ENCODE measurements at places on chromosomes 11 and 22.
A peak's percentile ranks its signal among the peaks of the same experiment; 100 is the strongest.

DNA sequence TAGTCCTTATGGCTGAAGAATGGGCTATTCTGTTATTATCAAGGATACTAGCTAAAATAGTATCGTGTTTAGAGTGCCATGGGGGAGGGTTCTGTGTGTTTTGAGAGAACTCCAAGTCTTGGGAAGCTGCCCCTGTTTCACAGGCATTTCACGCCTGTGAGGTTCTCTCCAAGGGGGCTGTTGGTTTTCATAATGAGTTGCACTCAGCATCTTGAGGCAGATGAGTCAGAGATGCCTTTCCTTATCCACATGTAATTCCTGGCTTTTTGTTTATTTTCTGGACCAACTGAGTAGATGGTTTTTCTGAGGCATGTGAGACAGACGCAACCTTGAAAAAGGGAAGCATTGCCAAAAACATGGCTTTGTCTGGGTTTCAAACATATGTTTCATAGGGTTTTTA is 203.7 kb downstream of the ARHGAP42 start:
- DNase-seq: no peak

DNA sequence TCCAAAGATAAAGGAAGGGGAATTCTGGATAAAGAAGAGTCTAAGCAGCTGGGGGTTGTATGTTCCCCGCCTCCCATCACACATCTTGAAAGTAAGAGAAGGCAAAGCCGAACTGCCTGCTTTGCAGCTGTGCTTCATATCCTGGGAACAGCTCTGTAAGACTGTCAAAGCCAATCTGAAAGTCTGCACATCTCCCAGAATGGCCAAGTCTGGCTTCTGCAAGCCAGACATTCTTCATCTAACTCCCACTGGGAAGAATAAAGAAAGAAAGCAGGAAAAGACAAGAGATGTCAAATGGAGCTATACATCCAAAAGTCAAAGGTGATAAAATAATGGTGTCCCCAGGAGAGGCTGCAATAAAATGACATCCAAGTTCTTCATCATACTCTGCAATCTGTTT is 15.4 kb downstream of the MORC2 start:
- DNase-seq: no peak

GRCh38 chr22:28574159-28574788 is 105.4 kb downstream of the TTC28 start:
- DNase-seq: no peak

GRCh38 chr11:15118431-15118830 is 3.7 kb downstream of the INSC start:
- DNase-seq: no peak

DNA sequence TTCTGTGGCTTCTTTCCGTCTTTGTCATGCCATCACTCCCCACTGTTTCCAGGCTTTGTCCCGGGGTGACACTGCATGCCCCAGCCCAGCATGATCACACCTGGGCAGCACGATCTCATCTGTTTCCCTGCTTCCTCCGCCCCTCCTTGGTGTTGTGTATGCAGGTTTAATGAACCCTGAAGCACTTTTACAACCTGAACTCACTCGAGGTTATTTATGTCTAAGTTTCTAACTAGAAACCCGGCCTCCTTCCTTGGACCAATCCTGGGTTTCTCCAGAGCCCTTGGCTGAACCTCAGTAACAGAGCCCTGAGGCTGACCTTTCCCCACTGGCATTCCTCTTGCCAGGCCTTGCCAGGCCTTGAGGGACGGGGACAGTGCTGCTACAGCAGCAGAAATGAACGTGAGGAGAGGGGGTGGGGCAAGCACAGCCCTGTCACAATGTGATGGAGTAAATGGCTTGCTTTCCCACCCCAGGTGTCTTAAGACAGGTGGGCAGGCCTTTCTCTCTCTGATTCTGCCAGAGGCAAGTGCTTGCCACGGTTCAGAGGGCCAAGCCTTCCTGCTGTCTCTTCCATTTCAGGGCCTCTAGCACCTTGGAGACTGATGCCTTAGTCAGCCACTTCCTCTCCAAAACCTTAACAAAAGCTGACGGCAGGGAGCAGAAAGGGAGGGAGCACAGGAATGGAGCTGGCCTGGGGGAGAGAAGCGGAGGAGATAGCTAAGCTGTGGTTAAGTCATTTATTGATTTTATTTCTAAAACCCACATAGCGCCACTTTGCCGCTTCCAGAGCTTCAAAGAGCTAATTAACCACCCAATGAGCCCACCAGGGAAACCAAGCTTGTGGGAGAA is 3.1 kb upstream of the PYGM start:
- peak; percentile 71 for DNase-seq

DNA sequence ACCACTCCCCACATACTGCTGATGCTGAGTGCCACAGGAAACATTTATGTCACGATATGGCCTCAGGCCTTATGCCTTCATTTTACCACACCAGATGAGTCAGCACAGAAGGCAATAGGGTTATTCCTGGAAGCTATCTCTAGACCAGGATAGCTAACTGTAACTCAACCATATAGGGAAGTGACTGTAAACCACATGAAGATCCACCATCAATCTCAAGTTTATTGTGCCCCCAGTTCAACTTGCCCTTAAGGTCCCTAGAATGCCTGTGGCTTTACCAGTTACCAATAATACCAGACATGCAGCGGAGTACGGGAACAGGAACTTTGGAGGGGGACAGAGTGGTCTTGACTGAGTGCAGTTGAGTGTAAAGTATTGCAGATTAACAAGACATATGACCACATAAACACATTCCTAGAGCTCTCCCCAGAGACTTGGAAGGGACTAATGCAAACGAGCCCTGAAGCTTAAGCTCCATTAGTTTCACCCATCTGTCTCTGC is 180.9 kb downstream of the KIF18A start:
- no peak for DNase-seq

GRCh38 chr22:45454275-45454674 is 40.8 kb downstream of the RIBC2 start:
- DNase-seq: no peak

GRCh38 chr22:44245438-44245837 is 64.7 kb downstream of the PARVG start:
- DNase-seq: no peak

DNA sequence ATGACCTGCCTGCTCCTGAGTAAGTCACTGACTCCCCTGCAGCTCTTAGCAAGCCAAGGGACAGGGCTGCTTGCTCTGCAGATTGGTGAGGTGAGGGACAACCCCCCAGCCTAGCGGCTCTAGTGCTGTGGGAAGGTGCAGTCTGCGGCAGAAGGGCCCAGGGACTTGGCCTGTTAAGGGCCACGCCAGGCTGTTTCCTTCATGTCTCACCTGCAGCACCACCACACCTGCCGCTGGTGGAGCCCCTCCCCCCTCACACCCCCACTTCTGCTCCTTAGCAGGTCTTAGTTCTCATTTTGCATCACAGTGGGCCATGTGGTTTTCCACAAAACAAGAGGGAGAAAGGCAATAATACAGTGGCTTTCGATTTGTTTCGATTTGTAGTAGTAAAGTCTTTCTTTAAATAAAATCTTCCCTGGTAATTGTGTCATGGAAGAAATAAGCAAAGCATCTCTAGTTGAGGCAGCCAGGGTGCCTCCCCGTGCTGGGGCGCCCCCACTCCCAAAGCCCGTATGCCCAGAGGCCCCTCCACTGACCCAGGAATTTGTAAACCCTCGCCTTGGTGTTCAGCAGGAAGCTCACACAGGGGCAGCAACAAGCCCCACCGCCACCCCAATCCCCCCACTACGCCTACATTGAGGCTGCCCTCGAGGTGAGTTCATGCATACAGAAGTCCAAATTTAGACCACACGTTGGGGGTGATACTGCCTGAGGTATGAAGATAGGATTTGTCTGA is 86.5 kb upstream of the CLDN5 start:
- DNase-seq: no peak

- no peak for DNase-seq
These were observed 15.4 kb upstream of the PEX26 start for GRCh38 chr22:18062421-18062820.

- DNase-seq: no peak
These were observed 20.6 kb downstream of the CYTH4 start for GRCh38 chr22:37302674-37303555.

DNA sequence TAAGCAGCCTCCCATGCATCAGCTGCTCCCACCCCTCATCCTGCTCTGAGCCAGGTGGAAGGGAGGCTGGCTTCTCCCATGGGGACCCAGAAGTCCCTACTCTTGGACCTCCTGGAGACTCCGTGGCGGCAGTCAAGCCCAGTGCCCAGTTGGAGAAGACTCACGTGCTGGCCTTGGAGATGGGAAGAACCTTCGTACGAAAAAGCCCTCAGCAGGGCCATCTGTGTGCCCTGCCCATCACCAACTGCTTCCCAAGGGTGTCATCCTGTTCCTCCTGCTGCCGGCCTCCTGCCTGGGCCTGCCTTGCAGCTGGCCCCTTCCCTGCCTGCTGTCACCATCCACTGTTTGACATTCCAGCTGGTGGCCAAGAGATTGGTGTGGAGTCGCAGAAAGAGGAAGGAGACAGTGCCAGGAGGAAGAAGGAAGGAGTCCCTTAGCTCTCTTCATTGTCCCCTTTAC is 28.0 kb downstream of the ARHGAP1 start:
- DNase-seq: no peak

GRCh38 chr11:61650781-61651571 is 29.2 kb upstream of the DAGLA start:
- no peak for DNase-seq

DNA sequence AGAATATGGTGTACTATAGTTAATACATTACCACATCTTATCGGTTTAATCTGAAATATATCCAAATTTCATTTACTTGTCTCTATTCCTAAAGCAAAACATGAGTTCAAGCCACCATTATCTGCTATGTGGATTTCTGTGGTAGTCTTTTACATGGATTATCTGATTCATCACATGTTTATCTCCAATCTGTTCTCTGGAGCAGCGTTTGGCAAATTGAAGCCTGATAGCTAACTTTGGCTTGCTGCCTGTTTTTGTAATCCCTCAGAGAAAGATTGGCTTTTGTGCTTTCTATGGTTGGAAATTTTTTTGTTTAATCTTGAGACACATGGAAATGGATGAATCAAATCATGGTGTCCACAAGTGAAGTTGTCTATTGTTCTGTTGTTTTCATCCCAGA is 274.3 kb downstream of the JRKL start:
- no peak for DNase-seq

- no peak for DNase-seq
These were observed 87.8 kb upstream of the SLC22A12 start for GRCh38 chr11:64503186-64503753.

DNA sequence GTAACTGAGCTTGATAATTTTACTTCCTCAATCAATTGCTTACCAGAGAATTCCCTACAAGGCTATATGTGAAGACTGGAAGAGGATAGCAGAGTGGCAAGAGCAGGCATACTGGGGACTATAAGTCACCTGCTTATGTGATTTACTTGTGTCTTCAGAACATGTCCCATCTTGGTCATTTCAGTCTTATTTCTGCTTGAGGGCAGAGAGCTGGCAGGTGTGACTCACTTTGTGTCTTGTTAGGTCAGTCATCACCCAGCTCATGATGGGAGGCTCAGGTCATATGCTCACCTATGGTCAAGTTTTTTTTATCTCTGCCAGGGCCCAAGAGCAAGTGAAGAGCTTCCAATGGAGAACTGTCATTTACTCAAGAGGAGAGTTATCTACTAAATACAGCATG is 6.2 kb downstream of the SRSF8 start:
- no peak for DNase-seq

DNA sequence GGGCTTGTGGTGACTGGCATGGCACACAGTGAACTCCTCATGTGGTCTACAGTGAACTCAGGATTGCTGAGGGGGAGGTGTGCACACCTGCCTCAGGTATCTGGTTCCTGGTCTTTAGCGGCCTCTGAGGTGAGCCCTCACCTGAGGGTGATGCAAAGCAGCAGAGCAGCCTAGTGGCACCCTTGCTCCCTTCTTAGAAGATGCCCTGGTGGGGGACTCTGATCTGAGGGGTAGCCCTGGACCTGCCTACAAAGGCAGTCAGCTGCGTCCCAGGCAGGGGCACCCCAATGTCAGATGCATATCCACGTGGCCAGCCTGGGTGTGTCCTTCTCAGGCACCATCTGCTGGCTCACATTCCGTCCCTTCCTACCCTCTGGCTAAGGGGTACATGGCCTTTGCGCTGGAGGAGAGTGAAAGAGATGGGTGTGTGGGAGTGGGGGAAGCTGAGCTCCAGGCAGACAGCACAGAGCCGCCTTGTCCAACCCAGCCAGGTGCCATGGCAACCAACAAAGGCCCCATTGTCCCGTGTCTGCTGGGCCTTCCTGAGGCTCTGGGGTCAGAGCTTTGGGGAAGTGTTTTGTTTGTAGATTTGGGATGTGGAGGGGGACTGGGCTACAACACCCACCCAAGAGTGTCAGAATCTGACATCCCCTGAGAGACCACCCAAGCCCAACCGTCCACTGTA is 5.8 kb downstream of the PLEKHB1 start:
- DNase-seq: no peak

All from ascending aorta (tissue), 2 donors.